ENCODE measurements at places on chromosomes 5 and 9.

GRCh38 chr9:90523958-90524357, 118.7 kb downstream of the DIRAS2 start:
- DNase-seq: no peak

- DNase-seq: no peak
These were observed 23.8 kb upstream of the CPEB4 start for GRCh38 chr5:173864126-173865050.

- DNase-seq: no peak
These were observed 39.8 kb upstream of the COL5A1 start for GRCh38 chr9:134601764-134602163.

- no peak for DNase-seq
These were observed 526.1 kb upstream of the WWC1 start for GRCh38 chr5:167765352-167765751.

- DNase-seq: no peak
These were observed 115.3 kb downstream of the TLE4 start for GRCh38 chr9:79687131-79687447.

- no peak for DNase-seq
These were observed 327.4 kb downstream of the SH3GL2 start for GRCh38 chr9:17906176-17906840.

- DNase-seq: no peak
These were observed 209.9 kb upstream of the VLDLR start for GRCh38 chr9:2411459-2412215.

- no peak for DNase-seq
These were observed 139.3 kb downstream of the LHFPL2 start for GRCh38 chr5:78509145-78509865.

All from iPS DF 19.7 (cell line).